Ascending aorta (tissue), 2 donors: ENCODE measurements at places on chromosomes 2 and 18. TPM values are rescaled to one million over a fixed set of nuclear protein-coding genes. Genes with fewer than 3 reads are reported as not detected.

- H3K36me3 ChIP-seq, result no peaks in the 10 kb centered on the region
- H3K27ac ChIP-seq, result no peak overlapping the region
- DNase-seq, result no peak
Observed at GRCh38 chr2:200618590-200619021, 32.8 kb downstream of the AOX1 start.

DNA sequence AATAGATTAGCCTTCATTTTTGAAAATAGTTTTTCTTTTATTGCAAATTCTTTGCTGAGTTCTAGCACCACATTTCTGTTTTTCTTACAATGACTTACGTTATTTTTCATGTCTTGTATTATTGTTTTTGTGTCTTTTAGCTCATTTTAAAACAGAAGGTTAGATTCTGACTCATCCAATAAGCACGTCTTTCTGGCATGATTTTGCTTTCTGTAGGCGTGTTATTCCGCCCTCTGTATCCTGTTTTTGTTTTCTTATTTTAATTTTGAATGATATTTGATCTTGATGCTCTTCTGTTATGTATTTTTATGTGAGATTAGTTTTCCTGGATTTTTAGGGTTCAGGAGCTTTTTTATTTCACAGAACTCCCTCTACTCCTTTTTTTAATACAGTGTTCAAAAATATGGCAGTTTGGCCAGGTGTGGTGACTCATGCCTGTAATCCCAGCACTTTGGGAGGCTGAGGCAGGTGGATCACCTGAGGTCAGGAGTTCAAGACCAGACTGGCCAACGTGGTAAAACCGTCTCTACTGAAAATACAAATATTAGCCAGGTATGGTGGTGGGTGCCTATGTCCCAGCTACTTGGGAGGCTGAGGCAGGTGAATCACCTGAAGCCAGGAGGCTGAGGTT, 145.0 kb downstream of the CLIP4 start:
- no peak overlapping the region for H3K27ac ChIP-seq
- H3K4me1 ChIP-seq, result no peaks in the 10 kb centered on the region
- H3K36me3 ChIP-seq, result no peaks in the 10 kb centered on the region
- no peaks in the 10 kb centered on the region for H3K27me3 ChIP-seq
- DNase-seq, result no peak

DNA sequence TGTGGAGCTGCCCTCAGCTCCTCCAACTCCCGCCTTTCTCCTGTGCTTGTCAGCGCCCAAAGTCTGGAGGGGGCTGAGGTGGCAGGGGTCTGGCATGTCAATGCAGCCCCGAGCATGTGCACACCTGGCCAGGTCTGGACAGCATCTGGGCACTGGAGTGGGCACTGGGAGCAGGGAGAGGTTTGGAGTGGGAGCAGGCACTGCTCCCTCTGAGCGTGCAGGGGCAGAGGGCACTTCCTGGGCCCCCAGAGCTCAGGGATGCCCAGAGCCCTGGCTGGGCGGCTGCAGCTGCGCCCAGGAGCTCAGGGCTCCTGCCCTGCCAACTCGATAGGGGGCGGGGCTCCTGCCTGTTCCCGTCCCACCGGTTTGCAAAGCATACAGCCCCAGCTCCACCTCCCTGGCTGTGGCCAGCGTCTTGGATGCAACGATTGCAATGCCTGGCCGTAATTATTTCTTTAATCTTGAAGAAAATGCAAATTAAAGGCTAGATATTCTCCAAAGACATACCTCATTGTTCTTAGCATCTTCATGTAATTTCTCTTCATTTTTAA, 57.4 kb upstream of the LDAH start:
- no peak overlapping the region for H3K4me3 ChIP-seq
- no peaks in the 10 kb centered on the region for H3K27me3 ChIP-seq
- peaks cover 3% of the 10 kb centered on the region for H3K4me1 ChIP-seq
- H3K36me3 ChIP-seq, result no peaks in the 10 kb centered on the region

DNA sequence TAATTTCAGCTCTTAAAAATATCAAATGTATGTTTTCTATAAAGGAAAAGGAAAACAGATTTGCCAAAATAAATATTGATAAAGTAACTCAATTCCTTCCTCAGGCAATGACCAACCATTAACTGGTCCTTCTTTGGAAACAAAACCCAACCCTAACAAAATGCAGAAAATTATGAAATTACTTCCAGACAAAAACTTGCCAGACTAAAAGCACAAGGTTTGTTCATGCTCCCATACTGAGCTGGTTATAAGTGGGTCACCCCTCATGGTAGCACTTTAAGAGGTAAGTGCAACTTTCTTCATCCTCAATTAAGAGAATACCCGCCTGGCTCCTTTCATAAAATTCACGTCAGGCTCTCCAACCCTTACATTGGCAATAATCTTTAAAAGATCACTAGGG, 31.1 kb upstream of the TTC32 start:
- H3K27ac ChIP-seq, result no peak overlapping the region
- no peak for DNase-seq
- no peak overlapping the region for H3K4me3 ChIP-seq
- H3K27me3 ChIP-seq, result no peaks in the 10 kb centered on the region

- H3K27me3 ChIP-seq, result no peaks in the 10 kb centered on the region
- H3K27ac ChIP-seq, result no peak overlapping the region
- no peaks in the 10 kb centered on the region for H3K4me1 ChIP-seq
Observed at GRCh38 chr2:125364192-125364983, 1291.6 kb upstream of the GYPC start.

- no peaks in the 10 kb centered on the region for H3K36me3 ChIP-seq
- DNase-seq, result peak; percentile 54
- no peaks in the 10 kb centered on the region for H3K4me1 ChIP-seq
- H3K27ac ChIP-seq, result no peak overlapping the region
- no peak overlapping the region for H3K4me3 ChIP-seq
Observed at GRCh38 chr2:20474757-20475566, 28.1 kb downstream of the RHOB start.

GRCh38 chr2:197286805-197287595, 23.6 kb downstream of the ANKRD44 start:
- H3K4me3 ChIP-seq, result no peak overlapping the region
- no peaks in the 10 kb centered on the region for H3K36me3 ChIP-seq
- H3K27ac ChIP-seq, result no peak overlapping the region

- DNase-seq, result no peak
- H3K27me3 ChIP-seq, result no peaks in the 10 kb centered on the region
- no peaks in the 10 kb centered on the region for H3K4me1 ChIP-seq
- no peak overlapping the region for H3K27ac ChIP-seq
- peaks cover 3% of the 10 kb centered on the region for H3K36me3 ChIP-seq
Observed at GRCh38 chr2:175101514-175101913, 66.5 kb downstream of the ATF2 start.

DNA sequence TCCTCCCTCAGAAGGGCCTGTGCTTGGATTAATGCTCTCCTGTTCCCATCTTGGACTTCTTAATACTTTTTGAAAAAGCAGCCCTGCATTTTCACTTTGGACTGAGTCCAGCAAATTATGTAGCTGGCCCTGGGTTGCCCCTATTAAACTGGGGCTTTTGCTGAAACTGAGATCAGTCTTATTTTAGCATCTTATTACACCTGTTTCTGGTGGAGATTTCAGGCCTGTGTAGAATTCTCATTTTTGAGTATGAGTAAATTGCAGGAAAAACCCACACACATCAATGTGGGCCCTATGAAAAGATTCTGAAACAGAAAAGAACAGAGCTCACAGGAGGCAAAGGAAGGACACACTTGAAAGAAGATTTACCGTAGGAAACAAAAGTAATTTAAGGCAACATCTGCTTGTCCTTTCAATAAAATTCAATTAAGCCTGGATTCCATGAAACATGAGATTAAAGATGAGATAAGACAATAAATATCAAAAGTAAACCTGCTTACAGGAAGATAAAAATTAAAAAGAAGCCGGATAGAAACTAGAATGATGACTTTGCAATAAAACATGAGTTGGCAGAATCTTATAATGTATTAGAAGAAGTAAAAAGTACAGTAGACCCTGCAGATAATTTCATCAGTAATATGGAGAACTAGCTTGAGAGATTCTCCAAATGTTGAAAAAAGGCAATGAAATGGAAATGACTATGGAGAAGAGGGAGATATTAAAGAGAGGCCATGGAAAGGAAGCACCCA, 90.7 kb upstream of the GCFC2 start:
- DNase-seq, result no peak
- no peak overlapping the region for H3K4me3 ChIP-seq
- no peaks in the 10 kb centered on the region for H3K4me1 ChIP-seq
- H3K27me3 ChIP-seq, result no peaks in the 10 kb centered on the region
- no peaks in the 10 kb centered on the region for H3K36me3 ChIP-seq

Gene DLGAP1
- 2.0 TPM for total RNA-seq
